ENCODE measurements at places on chromosomes 3 and 15. TPM values are rescaled to one million over a fixed set of nuclear protein-coding genes. Genes with fewer than 3 reads are reported as not detected.

The GOLGA6D gene
- not detected for total RNA-seq

The LDHAL6B gene
- not detected for total RNA-seq

The NAALADL2 gene
- not detected for total RNA-seq

The SLC24A5 gene
- not detected for total RNA-seq

The ADAMTS7 gene
- 0.47 TPM for total RNA-seq

The UCN2 gene
- not detected for total RNA-seq

The GOLGA8H gene
- total RNA-seq, result not detected

The PLA2G4D gene
- total RNA-seq, result not detected

The NR2E3 gene
- total RNA-seq, result not detected

The CHRM5 gene
- not detected for total RNA-seq

The AMIGO3 gene
- not detected for total RNA-seq

The LSG1 gene
- total RNA-seq, result 66.3 TPM

The MYL3 gene
- total RNA-seq, result not detected

The CAPN3 gene
- 1.6 TPM for total RNA-seq

The OR5K2 gene
- not detected for total RNA-seq

The HRG gene
- not detected for total RNA-seq

The FBLN2 gene
- total RNA-seq, result not detected

The RPL15 gene
- 1,696 TPM for total RNA-seq

The VIPR1 gene
- 0.69 TPM for total RNA-seq

The RBP2 gene
- not detected for total RNA-seq

The CSNK1G1 gene
- total RNA-seq, result 31.3 TPM

The SCAANT1 gene
- not detected for total RNA-seq

The CCDC13 gene
- 0.32 TPM for total RNA-seq

The CASR gene
- not detected for total RNA-seq

The CSPG5 gene
- 1.4 TPM for total RNA-seq

The LAMB2 gene
- total RNA-seq, result not detected

The MUSTN1 gene
- not detected for total RNA-seq

The WDR6 gene
- total RNA-seq, result 145 TPM

The PLD1 gene
- total RNA-seq, result 0.15 TPM

The GUCA1C gene
- not detected for total RNA-seq

The MST1R gene
- total RNA-seq, result 1.6 TPM

The GATM gene
- 0.86 TPM for total RNA-seq

The POPDC2 gene
- 1.0 TPM for total RNA-seq

The RLBP1 gene
- not detected for total RNA-seq

The SLC22A14 gene
- not detected for total RNA-seq

The RBSN gene
- total RNA-seq, result 11.7 TPM

The AQP9 gene
- total RNA-seq, result not detected

The TM4SF4 gene
- total RNA-seq, result not detected

The ACTC1 gene
- total RNA-seq, result not detected

The TRAT1 gene
- total RNA-seq, result 99.4 TPM

The FAM107A gene
- not detected for total RNA-seq
